ENCODE measurements at places on chromosomes 6 and 20.

DNA sequence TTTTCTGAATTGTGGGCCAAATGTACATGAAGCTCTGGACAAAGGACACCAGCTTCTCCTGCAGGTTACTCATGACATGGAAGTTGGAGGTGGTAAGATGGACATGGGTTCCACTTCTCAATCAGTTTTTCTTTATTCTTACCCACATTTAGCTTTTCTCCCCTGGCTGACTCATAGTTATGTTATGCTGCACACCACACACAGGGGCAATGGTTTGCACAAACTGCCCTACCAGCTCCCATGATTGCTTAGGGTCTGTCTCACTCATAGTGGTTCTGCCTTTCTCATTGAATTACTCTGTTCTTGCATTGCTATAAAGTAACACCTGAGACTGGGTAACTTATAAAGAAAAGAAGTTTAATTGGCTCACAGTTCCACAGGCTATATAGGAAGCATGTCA is 4.5 kb upstream of the CD109 start:
- DNase-seq = no peak

DNA sequence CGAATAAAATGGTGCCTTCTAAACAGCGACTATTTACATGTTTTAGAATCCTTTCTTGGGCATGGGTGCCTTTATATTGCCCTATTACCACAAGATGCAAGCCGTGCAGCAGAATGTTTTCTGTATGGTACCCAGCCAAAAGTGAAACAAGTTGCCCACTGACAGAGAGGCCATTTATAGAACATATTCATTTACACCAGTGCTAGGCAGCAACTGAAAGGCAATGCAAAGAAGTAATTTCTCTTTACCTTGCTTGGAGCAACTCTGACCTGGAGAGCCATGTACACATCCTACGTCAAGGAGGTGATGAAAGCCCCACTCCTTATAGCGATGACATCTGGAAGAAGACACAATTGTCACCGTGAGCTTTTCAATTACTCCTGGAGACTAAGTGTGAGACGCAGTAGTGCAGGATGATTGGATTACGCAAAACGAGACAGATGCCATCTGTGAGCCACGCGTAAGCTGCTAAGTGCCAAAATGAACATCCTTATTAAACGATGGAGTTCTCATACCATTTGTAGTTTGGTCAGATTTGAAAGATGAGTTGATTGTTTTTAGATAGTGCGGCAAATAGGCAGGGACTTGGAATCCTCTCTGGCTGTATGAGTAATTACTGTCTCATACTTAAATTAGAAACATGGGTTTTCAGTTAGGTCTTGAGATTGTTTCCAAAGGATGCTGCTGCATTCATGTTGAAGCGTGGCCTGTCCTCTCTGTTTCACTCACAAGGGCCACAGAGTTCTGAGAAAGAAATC is at the start of gene TMEM244:
TMEM244 (minus strand) TSS at position 408 of the 758 bp plus-strand sequence; CDS start at position 281, 127 bp downstream.
- DNase-seq = no peak

DNA sequence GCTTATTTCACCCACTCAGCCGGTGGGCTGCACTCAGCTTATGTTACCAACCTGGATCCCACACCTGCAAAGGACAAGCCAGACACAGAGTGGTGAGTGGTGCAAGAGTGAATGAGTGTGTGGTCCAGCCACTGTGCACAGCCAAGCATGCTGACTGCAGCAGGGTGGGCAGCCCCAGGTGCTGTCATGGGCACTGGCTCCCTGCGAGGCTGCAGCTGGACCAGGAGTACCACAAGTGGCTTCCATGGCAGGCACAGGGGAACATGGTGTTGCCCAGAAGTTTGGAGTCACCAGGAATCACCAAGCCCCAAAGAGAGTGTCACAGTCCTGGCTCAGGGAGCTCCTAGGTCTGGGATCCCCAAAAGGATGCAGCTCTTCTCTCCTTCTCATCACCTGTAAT is 1093.4 kb downstream of the KHDRBS2 start:
- no peak for DNase-seq

- no peak for DNase-seq
Measured at GRCh38 chr6:37806213-37806612, 13.3 kb upstream of the ZFAND3 start.

DNA sequence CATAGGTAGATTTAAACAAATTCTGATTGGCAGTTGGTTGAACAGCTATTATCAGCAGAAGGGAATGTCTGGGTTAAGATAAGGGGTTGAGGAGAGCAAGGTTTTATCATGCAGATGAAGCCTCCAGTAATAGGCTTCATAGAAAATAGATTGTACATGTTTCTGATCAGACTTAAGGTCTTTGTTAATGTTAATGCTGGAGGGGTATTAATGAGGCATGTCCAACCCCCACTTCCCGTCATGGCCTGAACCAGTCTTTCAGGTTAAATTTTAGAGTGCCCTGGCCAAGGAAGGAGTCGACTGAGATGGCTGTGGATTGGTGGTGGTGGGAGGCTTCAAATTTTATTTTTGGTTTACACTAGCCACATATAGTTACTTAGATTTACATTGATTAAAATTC is 3.4 kb downstream of the CLPSL1 start:
- DNase-seq = no peak

DNA sequence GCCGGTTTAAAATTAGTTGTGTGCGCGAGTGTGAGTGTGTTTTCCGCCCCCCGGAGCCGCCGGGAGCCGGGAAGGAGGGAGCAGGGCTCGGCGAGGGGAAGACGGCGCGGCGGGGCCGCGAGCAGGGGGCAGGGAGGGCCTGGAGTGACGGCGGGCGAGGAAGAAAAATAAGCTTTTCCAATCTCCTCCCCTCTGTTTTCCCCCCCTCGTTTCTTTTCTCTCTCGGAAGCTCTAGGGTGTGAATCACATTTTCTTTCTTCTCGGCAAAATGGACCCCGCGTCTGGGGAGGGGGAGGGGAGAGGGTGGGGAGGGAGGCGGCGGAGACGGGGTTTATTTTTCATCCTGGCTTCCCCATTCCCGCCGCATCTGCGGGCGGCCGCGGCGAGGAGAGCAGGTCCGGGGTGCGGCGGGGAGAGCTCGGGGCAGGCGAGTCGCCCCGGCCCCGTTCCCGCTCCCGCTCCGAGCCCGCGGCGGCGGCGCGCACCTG is 881 bp downstream of the BICRAL start:
- peak; percentile 46 for DNase-seq

DNA sequence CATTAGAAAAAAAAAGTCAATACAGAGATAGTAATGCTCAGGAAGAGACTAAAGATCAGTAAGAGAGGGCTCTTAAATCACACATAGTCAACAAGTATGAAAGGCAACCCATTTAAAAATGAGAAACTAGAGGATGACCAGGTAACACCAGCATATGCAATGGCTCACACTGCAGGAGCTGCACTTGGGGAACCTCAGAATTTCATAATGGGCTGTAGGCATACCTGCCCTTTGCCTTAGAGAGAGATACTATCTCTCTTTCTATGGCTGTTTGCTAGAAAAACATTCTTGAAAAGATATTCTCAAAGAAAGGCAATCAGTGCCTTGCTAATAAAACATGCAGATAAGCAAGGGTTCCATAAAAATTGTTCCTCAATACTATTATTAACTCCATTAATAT is 33.2 kb downstream of the HMGCLL1 start:
- DNase-seq = no peak

GRCh38 chr6:72260489-72260888 is 361.4 kb upstream of the KCNQ5 start:
- DNase-seq = no peak

- no peak for DNase-seq
Measured at GRCh38 chr6:144758602-144759001, 473.5 kb downstream of the UTRN start.

GRCh38 chr6:2209226-2209809 is 36.1 kb downstream of the GMDS start:
- peak; percentile 26 for DNase-seq

DNA sequence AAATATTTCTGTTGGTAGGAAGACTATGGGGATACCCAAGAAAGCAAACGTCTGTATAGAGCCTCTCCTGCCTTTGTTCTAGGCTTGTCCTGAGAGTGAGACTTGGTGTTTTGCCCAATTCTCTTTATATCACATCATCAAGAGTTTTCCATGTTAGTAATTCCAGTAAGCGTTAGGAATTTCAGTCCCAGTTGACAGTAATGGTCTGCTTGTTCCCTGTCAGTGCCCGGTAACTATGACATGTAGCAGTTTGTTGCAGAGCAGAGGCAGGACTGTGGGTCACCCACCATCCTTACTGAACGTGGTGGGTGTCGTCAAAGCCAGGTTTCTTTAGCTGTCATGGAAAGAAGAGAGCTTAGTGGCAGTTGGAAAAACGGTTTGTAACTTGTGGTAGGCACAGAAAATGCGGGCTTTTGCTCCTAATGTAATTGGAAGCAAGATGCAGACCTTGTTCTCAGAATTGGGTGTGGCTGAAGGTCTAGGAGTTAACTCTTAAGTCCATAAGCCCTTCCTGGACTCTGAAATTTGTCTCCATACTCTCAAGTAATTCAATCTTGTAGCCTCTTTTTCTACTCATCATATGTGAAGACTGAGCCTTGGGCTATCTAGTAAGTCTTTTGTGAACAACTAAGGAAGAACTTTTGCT is 188.8 kb downstream of the TMEM242 start:
- DNase-seq = no peak

GRCh38 chr6:55778705-55779104 is 96.7 kb downstream of the BMP5 start:
- no peak for DNase-seq

DNA sequence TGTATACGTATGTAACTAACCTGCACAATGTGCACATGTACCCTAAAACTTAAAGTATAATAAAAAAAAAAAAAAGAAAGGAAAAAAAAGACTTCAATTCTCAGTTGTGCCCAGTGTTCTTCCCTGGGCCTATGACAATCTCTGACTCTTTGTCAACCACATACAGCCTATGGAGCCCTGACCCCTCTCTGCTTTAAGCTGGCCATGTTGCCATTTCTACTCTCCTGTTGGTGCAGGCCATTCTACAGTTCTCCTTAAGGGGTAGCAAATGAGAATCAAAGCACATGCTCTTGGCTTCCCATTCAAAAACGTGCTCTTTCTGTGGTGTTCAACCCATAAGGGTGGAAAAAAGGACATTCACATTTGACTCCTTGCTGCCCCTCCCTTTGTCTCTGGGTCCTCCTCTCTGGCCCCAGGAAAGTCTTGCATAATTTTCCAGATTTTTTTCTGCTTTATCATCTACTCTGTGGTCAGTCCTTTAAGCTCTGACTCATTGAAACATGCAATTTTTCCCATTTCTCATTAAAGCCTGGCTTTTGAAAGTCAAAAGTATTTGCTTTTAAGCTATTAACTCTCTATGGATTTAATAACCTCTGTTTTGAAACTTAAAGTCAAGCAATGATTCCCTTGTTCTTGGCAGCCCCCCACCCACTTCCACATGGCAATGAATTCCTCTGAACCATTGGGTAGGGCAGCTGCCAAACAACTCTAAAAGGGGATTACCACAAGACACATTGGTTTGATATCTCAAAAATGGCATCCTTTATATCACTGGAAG is 208.6 kb upstream of the MCHR2 start:
- DNase-seq = no peak

- DNase-seq = no peak
Measured at GRCh38 chr20:17809362-17810061, 109.7 kb downstream of the BANF2 start.

GRCh38 chr6:111011360-111012142 is 29.7 kb downstream of the RPF2 start:
- peak; percentile 52 for DNase-seq

- DNase-seq = no peak
Measured at GRCh38 chr20:2403291-2404052, 22.8 kb downstream of the TGM6 start.

- no peak for DNase-seq
Measured at GRCh38 chr6:1170794-1171193, 141.1 kb upstream of the FOXQ1 start.

DNA sequence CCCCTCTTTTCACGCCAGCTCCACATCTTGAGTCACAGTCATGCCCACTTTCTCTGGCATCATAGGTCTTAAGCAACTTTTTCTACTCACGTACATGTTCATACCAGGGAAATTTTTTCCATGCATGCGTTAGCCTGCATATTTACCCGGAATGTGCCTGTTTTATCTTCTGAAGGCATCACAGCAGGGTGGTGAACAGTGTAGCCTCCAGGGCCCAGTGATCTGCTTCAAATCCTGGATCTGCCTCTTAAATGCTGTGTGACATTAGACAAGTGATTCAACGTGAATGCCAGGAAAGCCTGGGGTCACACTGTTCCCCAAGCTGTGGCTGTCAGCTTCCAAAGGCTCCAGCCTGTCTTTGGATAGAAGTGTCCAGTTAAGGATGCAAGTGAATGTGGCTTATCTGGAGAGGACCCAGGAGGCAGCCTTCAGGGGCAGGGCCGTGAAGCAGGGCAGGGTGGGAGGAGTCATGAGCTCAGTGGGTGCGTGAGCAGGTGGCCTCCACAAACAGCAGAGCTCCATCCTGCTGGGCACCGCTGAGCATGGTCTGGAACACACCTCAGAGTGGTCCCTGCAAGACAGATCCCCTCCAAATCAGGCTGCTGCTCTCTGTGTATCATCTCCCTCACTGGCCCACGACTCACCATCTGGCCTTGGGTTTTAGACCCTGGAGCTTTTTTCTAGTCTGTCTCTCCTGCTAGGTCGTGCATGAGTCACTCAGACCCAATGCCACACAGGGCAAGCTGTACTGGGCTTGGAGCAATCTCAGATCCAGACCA is 30.4 kb upstream of the CD93 start:
- DNase-seq = no peak

GRCh38 chr20:42379385-42379784 is 761.2 kb upstream of the CHD6 start:
- DNase-seq = no peak

- no peak for DNase-seq
Measured at GRCh38 chr20:50413088-50413500, 97.1 kb upstream of the PTPN1 start.

DNA sequence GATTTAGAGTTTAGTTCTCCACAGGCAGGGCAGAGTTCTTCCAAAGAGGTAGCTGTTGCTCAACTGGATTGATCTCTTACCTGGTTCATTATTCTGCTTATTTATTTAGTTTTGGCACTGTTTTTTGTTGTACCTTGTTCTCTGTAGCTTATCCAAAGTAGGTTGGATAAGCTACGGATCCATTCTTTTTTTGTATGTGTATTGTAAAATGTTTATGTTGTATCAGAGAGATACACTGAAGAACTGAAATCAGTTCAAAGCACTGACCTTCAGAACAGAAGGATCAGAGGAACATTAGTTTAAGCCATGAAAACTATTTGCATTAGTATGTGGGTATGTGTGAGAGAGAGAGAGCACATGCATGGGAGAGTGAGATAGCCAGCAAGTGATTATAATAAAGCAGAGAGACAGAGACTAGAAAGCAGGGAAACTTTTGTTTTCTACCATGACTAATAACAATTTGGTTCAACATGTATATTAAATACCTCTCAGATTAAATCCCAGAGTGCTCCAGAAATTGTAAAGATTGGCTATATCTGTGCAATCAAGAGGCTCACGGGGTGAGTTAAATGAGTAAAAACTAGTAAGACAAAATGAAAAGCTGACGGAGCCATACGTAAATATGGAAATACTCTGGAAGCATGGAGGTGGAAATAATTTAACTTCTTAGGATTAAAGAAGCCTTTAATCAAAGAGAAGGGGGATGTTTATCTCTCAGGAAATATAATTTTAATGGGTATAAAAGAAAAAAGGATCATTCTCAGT is 40.2 kb downstream of the ITCH start:
- no peak for DNase-seq
